ENCODE measurements at places on chromosomes 11 and 22.

DNA sequence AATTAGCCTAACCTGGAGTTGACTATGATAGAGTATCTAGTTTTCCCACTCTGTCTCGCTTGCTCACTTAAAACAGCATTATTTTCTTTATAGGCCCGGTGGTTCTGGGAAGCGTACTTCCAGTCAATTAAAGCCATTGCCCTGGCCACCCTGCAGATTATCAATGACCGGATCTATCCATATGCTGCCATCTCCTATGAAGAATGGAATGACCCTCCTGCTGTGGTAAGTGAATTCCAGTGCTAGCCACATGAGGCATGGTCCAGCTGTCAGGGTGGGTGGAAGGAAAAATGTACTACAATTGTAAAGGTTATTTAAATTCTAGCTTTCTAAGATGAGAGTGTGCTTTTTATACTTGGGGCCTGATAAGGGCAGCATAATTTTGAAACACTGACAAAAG lies 76.0 kb downstream of the EXT2 start:
- DNase-seq: no peak

DNA sequence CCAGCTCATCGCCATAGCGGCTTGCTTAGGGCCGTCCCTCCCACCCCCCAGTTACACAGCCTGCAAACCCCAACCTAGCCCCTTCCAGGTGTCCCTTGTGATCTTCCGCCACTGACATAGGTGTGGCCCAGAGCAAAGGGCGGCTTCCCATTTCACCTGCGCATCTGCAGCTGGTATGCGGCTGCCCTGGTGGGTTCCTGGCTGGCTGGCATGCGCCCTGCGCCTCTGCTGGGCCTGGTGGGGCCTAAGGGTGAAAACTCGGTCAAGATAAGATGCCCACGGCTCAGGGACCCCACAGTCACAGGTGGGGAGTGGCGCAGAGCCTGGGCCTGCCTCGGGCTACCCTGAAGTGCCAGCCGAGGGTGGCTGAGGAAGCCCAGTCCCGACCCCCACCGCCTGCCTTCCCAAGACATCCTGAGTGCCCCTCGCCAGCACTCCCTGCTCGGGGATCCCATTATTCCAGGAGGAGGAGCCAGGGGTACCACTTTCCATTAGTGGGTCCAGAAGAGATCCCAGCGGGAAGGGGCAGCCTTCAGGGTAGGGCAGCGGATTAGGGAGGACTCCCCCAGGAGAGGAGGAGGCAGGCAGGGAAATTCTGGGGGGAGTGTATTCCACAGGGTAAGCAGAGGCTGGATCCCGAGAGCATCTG lies 36.9 kb upstream of the KCNQ1OT1 start:
- DNase-seq: no peak

GRCh38 chr11:118175993-118176777 lies at the start of gene SCN2B:
Gene SCN2B, minus strand, starts transcription at chr11:118176639. Its CDS starts 208 bp downstream, at chr11:118176431.
- DNase-seq: no peak

DNA sequence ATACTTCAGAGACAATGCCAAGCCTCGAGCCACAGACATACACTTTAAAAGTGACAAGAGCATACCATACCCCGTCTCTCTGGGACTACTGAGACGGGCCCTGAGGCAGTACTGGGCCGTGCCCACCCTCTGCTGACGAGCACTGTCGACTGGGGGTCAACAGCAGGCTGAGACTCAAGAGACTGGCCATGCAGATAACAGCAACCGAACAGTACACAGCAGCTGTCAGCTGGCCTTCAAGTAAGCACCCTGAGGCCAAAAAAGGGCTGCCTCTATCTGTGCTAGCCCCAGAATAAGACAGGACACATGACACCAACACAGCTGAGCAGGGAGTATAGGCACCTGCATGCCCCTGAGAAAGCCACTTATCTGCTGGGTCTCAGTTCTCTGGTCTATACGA lies 18.9 kb upstream of the TMEM121B start:
- DNase-seq: no peak

- DNase-seq: no peak
These were observed 886 bp upstream of the NIPSNAP1 start for GRCh38 chr22:29581799-29582198.

DNA sequence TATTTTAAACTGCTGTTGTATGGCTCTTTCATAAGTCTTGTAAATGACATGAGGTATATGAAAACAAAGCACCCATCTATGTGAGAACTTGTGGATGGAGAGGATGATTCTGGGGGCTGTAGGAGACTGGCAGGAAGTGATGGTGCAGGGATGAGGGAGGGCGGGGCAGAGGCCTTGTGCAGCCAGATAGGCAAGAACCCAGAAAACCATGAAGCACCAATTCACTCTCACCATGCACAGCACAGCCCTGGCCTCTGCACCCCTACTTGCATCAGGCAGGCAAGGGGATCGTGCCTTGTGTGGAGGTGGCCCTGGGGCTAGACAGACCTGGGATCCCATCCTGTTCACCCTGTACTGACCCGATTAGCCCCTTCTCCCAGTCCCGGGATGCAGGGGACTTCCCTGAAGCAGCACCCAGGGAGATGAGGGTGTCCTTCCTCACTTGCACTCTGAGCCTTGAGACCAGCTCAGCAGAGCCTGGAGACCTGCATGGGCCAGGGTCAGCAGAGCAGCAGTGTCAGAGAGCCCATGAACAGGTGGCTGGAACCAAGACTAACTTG lies 85.5 kb downstream of the MORC2 start:
- no peak for DNase-seq

GRCh38 chr22:23909296-23909898 lies 15.2 kb downstream of the MIF start:
- no peak for DNase-seq

GRCh38 chr11:102783016-102783415 lies 2.6 kb upstream of the MMP10 start:
- DNase-seq: no peak

- DNase-seq: no peak
These were observed 523.8 kb upstream of the FAT3 start for GRCh38 chr11:91700854-91701253.

GRCh38 chr11:75642402-75643113 lies 26.3 kb downstream of the MAP6 start:
- DNase-seq: no peak

- no peak for DNase-seq
These were observed 165.5 kb upstream of the NTM start for GRCh38 chr11:131204765-131205380.

DNA sequence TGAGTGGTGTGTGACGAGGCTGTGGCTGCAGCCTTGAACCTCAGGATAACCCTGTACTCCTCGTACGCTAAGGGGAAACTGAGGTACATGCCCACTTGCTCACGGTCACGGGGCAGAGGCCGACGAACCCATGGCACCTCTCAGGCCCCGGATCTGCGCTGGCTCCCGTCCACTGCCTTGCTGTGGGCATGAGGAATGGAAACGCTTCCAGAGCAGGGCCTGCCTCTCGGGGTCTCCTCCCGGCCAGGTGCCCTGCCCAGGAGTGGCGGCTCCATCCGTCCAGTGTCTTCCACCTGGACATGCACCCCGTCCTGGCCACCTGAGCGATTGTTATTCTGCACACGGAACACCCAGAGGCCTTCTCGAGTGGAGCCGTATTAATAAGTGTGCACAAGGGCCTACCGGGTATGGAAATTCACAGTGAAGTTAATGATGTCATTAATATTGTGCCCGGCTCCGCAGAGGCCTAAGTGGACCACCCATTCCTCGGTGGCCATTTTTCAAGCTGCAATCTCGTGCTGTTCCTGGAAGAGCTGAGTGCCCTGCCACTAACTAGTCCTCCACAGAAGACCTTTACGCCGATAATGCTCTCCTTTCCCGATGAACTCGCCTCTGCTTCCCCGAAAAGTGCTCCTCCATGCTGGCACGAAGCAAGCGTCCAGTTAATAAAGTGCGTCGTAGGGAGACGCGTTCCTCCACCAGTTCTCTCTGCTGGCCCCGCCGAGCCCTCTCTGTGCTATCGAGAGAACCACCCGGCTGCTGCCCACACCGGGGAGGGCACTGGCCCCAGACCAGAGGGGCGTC lies 927.9 kb downstream of the BRD1 start:
- no peak for DNase-seq

- DNase-seq: no peak
These were observed 84.0 kb upstream of the BMAL1 start for GRCh38 chr11:13193613-13194012.

DNA sequence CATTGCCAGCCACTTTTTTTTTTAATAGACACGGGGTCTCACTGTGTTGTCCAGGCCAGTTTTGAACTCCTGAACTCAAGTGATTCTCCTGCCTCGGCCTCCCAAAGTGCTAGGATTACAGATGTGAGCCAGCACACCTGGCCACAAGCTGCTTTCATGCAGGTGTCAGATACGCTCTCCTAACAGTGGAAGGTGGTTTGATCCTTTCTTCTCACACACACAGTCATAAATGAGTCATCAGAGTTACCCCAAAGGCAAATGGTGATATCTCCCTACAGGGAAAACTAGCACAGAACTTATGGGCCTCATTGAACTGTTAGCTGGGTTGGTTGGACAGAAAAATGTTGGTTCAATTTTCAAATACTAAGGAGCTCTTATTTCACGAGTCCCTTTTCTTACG lies 38.2 kb upstream of the UBASH3B start:
- DNase-seq: no peak

- no peak for DNase-seq
These were observed 27.7 kb downstream of the SUSD2 start for GRCh38 chr22:24209016-24209415.
